ENCODE measurements at places on chromosomes 7 and 10.

DNA sequence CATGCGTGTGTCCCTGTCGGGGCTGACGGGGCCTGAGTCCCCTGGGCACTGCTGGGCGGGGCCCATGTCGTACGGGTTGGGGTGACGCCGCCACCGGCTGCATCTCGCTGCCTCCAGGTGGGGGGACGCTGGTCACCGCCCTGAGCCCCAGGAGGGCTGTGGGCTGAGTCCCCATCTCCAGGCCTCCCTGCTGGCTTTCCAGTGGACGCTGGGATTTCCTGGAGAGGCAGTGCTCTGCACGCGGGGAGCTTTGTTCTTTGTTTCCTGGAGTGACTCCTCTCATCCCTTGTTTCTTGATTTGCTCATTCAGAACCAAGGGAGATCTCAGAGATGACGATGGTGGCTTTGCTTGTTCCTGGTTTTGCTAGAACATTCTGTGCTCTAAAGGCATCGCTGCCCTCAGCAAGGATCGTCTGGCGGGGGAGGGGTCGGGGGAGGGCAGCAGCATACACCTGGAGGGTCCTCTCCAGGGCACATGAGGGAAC, 21.0 kb downstream of the PWWP2B start:
- DNase-seq, result no peak

DNA sequence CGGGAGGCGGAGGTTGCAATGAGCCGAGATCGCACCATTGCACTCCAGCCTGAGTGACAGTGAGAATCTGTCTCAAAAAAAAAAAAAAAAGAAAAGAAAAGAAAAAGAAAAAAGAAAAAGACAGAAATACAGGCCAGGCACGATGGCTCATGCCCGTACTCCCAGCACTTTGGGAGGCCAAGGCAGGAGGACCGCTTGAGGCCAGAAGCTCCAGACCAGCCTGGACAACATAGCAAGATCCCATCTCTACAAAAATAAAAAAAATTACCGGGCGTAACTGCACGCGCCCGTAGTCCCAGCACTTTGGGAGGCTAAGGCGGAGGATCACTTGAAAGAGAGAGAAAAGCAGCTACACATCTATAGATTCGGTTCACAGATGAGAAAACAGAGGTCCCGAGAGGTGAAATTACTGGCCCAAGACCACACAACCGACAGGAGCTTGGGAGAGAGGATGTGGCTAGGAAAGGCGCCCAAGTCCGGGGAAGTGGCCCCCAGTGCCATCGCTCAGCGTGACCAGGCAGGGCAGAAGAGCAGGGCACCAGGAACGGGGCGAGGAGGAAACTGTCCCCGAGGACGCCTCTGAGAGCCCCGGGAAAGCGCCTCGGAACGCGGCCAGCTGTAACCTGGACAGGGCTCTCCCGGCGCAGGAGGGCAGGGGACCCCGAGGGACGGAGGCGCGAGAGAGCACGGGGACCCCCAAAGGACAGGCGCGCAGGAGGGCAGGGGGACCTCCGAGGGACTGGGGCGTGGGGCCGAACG, 612 bp downstream of the SNX8 start:
- peak; percentile 77 for DNase-seq

GRCh38 chr10:79130846-79131245, 62.1 kb downstream of the ZMIZ1 start:
- DNase-seq, result no peak

- no peak for DNase-seq
Measured at GRCh38 chr10:86402283-86402941, 35.8 kb upstream of the GRID1 start.

DNA sequence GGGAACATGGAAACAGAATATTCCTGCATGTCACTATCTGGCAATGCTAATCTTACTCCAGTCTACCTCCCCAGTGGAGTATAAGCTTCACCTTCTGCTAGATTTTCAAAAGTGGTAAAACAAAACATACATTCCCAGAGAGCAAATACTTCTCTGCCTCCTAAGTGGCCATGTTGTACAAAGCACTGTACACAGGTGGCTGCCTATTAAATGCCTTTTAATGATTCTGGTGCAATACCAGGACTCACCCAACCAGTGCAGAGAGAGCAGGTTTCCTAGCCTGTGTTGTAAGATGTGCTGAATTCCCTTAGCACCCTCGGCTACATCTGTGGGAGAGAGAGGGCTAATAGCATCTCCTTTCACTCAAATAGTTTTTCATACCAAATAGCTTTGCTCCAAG, 684.3 kb upstream of the NRP1 start:
- no peak for DNase-seq

DNA sequence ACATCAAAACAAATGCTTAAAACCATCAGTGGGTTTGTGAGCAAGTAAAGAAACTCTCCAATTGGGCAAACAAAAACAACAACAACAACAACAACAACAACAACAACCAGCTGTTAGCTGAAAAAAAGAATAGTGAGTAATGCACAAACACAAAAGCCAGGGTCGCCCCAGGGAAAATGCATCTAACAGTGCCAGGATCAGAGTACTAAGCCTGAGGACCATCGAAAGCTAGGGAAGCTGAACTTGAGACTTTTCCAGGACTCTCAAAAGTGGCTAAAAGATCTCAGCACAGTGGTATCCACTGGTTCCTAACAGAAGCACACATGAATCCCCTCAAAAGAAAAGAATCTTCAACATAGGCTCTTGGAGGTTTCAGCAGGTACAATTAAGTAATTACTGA, 83.3 kb downstream of the CPXM2 start:
- no peak for DNase-seq

GRCh38 chr10:32959006-32959920, 1.2 kb upstream of the ITGB1 start:
- DNase-seq, result no peak

GRCh38 chr10:124739119-124739921, 4.9 kb downstream of the FAM53B start:
- no peak for DNase-seq

GRCh38 chr7:44461387-44461786, 29.1 kb downstream of the NUDCD3 start:
- DNase-seq, result no peak

- DNase-seq, result no peak
Measured at GRCh38 chr10:48330269-48330668, 23.8 kb downstream of the MAPK8 start.

DNA sequence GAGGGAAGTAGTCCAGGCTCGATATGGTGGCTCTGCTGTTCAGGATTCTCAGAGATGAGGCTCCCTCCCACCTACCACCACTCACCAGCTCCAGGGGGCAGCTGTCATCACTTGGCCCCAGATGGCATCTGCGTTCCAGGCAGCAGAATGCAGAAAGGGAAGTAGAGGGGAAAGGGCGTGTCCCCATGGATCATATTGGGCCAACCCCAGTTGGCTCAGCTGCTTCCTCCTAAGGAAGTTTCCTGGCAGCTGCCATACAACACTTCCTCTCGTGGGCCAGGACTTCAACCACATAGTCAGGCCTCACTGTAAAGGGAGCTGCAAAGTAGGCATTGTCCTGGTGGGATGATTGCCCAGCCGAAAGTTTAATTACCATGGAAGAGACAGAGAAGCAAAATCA, 1.6 kb upstream of the TEX36 start:
- DNase-seq, result no peak

DNA sequence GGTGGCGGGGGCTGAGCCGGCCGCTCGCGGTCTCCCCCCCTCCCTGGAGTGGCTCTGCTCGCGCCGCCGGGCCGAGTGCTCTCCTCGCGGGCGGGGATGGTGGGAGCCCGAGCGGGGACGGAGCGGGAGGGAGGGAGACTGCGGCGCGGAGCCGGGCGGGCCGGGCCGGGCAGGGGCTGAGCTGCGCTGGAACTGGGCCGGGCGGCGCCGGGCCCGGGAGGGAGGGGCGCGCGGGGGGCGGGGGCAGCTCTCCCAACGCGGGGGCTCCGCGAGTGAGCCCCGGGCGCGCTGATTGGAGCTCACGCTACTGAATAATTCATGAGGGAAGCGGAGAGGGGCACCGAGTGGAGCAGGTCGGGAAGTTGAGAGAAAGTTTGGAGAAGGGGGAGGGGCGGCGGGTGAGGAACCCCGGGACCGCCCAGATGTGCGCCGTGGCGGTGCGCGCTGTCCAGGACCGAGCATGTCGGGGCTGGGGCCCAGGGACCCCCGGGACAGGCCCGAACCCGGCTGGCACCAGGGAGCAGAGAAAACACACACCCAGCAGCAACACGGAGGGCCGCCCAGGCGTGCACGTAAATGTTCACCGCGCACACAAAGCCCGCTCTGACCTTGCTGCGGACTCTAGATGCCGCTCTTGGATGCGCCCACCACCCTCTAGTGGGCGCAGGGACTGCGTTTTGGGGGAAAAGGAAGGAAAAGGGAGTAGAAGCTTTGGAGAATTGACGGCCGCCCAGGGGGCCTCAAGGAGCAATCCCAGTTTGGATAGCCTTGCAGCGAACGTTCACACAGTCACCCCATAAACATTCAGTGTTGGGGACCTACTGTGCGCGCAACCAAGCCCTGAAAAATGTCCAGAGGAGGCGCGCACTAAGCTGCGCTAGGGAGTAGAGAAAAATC, at the start of gene EPHB4:
EPHB4 (minus strand) TSS at position 194 of the 897 bp plus-strand sequence. CDS start 493 bp downstream, outside the sequence.
- no peak for DNase-seq

GRCh38 chr7:23334482-23335056, 35.4 kb downstream of the MALSU1 start:
- no peak for DNase-seq

- no peak for DNase-seq
Measured at GRCh38 chr7:77811516-77812289, 13.1 kb downstream of the PHTF2 start.

GRCh38 chr7:151586531-151587260, 67.0 kb upstream of the RHEB start:
- DNase-seq, result peak; percentile 17

DNA sequence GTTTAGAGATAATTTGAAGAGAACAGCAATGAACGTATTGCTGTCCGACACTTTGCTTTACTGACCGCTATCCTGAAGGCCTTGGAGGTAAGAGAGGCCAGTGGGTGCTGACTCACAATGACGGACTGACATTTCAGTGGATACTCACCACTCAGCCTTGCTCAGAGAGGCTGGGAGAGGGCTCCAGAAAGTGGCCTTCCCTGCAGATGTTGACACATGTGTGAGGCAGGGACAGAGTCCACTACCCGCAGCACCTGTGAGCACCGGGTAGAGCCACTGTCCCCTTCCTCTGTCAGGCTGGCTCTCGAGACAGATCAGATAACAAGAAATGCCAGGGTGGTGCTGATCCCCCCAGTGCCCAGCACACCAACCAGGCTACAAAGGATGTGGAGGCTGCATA, 75.0 kb downstream of the GPR26 start:
- DNase-seq, result no peak

GRCh38 chr7:72445075-72445474, 32.9 kb upstream of the CALN1 start:
- DNase-seq, result no peak

DNA sequence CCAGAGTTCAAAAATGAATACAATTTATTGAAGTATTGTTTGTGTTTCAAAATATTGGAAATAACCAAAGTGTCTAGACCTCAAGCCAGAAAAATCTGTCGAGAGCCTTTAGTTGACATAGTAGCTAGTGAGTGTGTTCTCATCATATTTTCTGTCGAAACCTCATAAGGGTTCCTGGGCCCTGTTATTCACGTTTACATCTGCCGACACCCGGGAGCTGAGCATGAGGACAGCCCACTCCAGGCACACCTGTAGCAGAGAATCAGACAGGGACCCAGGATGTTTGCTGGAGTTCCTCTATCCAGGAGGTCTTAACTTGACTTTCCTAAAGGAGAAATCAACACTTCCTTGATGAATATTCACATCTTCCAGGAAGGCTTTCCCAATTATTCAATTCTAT, 72.1 kb upstream of the FGL2 start:
- no peak for DNase-seq

DNA sequence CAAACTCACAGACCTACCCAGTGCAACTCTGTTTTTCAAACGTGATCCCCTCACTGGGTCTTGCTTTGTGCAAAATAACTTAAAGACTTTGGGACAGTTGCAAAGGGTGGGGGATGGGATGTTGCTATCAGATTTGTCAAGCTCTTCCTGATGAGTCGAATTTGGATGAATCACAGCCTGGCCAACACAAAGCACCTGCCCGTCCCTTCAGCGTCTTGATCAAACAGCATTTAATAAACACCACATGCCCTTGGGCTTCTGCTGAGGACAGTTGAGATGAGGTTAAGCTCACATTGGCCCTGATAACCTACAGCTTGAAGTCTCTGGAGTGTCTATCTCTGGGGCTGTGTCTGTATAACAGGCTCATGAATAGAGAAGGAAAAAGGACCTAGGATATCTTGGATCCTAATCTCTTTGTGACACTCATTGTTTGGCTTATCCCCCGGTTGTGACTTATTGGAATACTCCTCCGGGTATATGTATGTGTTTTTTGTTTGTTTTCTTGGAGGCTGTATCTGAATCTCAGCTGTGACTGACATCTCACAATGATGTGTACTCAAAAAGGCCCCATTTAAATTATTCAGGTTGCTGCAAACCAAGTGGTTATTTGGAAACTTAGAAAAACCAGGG, 132.6 kb upstream of the NAMPT start:
- no peak for DNase-seq

- no peak for DNase-seq
Measured at GRCh38 chr10:102964713-102965112, 46.6 kb downstream of the CNNM2 start.

- DNase-seq, result no peak
Measured at GRCh38 chr7:138324941-138325340, 135.1 kb upstream of the TRIM24 start.

All from coronary artery (tissue), 2 donors.